ENCODE measurements at places on chromosomes 3 and 15.

DNA sequence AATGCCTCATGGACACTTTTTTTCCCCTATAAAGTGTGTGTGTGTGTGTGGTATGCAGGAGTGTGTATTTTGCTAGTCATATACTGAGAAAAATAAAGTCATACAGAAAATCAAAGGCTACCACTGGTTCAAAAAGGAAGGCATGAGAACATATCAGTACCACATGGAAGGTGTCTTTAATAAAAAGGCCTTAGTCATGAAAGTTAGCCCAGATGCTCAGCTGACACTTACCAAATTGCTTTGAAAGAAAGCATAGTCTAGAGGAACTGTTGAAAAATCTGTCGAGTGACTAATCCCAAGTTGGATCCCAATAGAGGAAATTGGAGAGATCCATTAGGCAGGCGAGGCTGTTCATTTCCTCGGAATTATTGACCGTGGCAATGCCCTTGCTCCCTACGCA is 432.9 kb upstream of the CFAP20DC start:
- DNase-seq: no peak

GRCh38 chr3:159887911-159888310 is 100.7 kb upstream of the IL12A start:
- no peak for DNase-seq

- DNase-seq: no peak
Measured at GRCh38 chr15:85417276-85417675, 36.9 kb downstream of the AKAP13 start.

- peak; percentile 71 for DNase-seq
Measured at GRCh38 chr3:188854772-188855149, 317.0 kb upstream of the TPRG1 start.

DNA sequence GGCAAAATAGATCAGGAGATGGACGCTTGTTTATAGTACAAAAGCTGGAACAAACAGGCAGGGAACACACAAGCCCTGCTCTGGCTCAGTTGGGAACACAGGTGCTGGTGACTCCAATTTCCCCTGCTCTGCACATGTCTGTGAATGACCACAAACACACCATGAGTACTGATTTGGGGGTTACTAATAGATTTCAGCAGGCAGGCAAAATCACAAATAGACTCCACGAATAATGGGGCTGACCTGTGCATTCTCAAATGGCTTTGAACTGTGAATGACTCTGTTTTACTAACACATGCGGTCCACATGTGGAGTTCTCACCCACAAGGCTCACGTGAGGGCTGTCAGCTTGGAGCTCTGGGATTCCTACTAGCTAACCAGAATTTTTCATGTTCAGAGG is 3.9 kb downstream of the RTP3 start:
- no peak for DNase-seq

- peak; percentile 78 for DNase-seq
Measured at GRCh38 chr3:152159328-152159727, 109.4 kb upstream of the MBNL1 start.

DNA sequence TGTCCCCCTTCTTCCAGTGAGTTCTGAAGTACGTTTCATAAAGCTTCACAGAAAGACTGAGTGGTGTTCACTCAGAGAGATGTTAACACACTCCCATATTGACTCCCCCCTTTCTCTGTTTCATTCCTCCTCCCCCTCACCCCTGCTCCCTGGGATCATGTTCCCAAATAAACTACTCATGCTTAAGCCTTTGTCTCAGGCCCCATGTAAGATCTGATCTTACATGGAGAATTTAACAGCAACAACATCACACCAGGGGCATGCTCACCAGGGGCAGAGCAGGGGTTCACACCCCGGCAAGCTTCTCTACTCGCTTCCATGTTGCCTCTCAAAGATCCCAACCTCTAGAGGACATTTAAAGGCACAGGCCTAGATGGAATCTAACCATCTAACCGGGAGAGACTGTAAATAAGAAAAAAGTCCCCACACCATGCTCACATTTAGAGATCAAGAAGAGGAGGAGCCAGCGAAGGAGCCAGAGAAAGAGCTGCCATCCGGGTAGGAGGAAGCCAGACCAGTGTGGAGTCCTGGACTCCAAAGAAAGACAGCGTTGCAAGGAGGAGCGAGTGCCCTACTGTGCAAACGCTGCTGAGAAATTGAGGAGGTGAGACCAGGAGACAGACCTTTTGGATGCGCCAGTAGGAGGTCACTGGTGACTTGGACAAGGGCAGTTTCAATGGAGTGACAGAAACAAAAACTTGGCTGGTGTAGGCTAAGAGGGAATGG is 21.4 kb upstream of the SRP14 start:
- no peak for DNase-seq

- no peak for DNase-seq
Measured at GRCh38 chr15:73744293-73744692, 8.9 kb downstream of the INSYN1 start.

DNA sequence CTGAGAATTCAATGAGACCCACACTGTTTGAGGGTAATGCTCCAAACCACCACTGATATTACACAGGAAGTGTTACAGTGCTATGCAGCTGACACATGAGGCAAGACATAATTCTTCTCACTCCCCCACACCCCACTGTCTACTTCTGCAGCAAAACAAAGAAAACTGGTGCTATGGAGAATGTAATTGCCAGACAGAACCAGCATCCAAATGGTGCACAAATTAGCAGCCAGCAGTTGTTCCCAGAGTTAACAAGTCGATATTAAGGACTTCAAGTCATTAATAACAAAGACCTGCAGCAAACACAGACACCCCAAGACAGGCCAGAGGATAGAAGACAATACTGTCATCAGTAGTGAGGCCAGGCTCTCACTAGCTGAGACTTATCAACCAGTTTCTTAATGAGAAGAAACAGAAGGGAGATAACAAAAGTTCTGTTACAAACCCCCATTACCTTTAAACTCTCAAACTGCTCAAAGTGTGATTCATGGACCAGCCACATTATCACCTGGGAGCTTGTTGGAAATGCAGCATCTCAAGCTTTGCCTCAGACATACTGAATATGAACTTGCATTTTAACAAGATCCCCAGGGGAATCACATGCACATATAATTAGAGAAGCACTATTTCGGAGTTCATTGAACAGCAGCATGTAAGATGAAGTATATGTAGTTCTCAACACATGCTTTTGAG is 58.7 kb upstream of the FNDC3B start:
- no peak for DNase-seq

DNA sequence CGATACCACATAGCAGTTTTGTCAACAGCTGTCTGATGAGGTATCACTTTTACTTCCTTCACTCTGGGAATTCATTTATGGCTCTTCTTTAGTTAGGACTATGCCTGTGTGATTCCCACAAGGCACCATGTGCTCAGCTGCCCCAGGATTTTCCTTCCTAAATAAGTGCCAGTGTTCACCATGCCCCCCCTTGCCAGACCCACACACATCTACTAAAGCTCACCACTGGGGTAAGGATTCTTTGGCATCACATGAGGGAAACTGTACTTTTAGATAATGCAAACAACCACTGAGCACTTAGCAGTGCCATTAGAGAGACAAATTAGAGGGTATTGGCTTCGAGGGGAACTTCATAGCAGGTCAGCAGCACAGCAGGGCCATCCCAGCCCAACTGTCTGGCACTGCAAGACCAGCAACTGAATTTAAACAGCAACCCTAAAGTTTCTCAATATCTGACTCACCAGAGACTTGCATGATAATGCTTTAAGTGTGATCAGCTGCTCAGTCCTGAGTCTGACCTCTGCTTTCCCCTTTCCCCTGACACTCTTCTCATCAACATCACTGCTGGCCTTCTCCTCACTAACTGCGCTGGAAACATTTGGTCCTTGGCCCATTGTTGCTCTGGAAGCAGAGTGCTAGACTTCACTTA is 114.3 kb downstream of the STAC start:
- no peak for DNase-seq

DNA sequence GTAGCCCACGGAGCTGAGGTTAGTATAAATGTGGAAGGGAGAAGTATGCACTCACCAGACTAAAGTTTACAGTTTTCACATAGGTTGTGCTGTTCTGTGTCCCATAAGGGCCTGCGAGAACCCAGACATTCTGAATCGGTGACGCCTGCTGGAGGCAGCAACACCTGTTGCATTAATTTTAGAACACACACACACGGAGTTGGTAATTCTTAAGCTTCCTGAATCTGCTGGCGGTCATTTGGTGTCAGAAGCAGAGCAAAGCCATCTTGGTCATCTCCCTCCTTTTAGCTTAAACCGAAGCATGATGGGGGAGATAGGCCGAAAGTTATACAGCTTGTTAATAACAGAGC is 41.1 kb upstream of the AP3B2 start:
- DNase-seq: peak; percentile 6

GRCh38 chr3:182710557-182711157 is 82.6 kb upstream of the ATP11B start:
- peak; percentile 27 for DNase-seq

- peak; percentile 25 for DNase-seq
Measured at GRCh38 chr3:138230525-138230924, 43.4 kb downstream of the ARMC8 start.

GRCh38 chr3:95048564-95048963 is 985.7 kb downstream of the NSUN3 start:
- DNase-seq: no peak

GRCh38 chr3:183181606-183182005 is 19.1 kb upstream of the LAMP3 start:
- DNase-seq: no peak

DNA sequence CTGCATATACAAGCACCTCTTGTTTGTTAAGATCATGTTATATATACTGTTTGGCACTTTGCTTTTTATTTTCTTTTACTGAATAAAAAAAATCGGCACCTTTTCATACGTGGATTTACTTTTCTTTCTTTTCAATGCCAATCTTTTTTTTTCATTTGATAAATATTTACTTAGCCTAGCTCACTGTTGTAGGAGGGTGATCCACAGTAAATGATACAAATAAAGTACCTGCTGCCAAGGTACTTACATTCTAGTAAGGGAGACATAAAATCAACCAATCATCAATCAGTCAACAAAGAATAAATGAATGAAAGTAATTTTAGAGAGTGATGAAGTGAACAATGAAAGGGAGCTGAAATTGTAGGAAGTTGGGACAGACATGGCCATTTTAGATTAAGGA is 18.3 kb downstream of the GNB5 start:
- DNase-seq: no peak

DNA sequence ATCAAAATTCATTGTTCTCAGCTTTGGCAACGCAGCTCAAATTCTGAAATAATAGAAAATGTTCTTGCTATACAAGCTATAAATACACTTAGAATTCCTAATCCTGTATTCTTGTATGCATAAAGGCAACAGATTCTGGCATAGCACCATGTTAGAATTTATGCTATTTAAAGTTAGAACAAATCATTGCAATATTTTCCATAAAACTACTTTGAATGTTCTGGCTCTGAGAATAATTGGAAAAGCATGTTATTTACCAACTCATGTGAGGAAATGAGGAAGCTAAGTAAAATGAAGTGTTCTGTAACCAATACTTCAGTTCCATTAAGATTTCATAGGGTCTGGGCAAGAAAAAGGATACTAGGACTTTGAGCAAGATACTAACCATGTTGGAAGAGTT is 888.9 kb downstream of the SQOR start:
- DNase-seq: no peak

- DNase-seq: no peak
Measured at GRCh38 chr3:16394639-16395038, 118.9 kb downstream of the RFTN1 start.

DNA sequence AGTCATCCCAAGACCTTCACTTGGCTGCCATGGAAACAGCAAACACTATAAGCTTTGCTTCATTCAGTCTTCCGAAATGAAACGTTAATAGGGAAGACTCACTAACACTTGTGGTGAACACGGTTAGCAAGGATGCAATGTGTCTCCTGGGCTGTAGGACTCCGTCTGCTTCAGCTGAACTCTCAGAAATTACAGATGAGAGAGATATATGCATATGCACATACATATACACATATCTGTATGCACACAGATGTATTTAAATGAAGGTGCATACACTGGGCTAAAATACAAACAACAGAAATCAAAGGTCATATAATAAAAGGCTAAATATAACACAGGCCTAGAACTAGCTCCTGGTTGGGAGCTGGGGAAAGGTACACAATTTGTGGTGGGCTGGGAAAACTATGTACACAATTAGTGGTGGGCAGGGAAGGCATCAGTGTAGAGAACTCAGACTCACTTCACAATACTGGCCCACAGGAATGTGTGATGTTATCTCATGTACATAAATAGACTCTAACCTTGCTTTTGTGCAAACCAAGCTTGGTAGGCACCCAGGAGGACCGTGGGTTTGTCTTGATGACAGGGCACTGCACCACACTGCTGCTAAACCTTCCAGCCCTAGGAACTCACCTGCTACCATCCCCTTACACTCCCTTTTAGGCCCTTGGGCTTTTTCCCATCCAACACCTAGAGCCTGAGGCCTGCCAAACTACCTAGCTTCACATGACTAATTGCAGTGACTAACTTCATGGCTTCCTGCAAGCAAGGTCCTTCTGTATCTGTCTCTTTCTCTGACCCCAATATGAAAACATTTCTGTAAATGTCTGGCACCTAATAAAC is 873.1 kb downstream of the NSUN3 start:
- DNase-seq: no peak

GRCh38 chr15:73934281-73934680 is 8.0 kb downstream of the LOXL1 start:
- DNase-seq: no peak

DNA sequence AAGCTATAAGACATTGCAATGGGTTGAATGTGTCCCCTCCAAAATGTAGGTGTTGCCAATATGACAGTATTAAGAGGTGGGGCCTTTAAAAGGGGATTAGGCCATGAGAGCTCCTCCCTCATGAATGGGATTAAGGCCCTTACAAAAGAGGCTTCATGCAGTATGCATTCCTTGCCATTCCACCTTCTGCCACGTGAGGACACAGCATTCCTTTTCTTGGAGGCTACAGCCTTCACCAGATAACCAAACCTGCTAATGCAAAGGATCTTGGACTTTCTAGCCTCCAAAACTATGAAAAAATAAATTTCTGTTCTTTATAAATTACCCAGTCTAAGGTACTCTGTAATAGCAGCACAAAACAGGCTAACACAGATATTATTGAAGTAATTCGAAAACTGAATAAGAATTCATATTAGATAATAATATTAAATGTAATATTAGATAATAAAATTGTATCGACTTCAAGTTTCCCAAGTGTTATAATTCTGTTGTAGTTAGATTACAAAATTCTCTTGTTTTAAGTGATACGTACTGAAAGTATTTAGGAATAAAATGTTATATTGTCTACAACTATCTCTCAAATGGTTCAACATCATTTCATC is 29.4 kb upstream of the ATP8B4 start:
- DNase-seq: peak; percentile 76

All from HFFc6 (cell line).